ENCODE measurements at places on chromosomes 12 and 14. TPM values are rescaled to one million over a fixed set of nuclear protein-coding genes. Genes with fewer than 3 reads are reported as not detected.

GRCh38 chr14:44626423-44626822 is 119.3 kb upstream of the FSCB start:
- no peak for DNase-seq

- peak; percentile 6 for DNase-seq
These were observed 53.1 kb downstream of the FOXN4 start for GRCh38 chr12:109256011-109256410.

The IFT81 gene
- total RNA-seq = 18.5 TPM

The YLPM1 gene
- total RNA-seq = 41.5 TPM
